ENCODE measurements at places on chromosomes 1 and 21. TPM values are rescaled to one million over a fixed set of nuclear protein-coding genes. Genes with fewer than 3 reads are reported as not detected.

GRCh38 chr1:10934150-10934818 is 78.2 kb upstream of the TARDBP start:
- H3K27me3 ChIP-seq = no peaks in the 10 kb centered on the region
- no peaks in the 10 kb centered on the region for H3K36me3 ChIP-seq
- DNase-seq = no peak
- no peaks in the 10 kb centered on the region for H3K4me1 ChIP-seq
- H3K27ac ChIP-seq = no peak overlapping the region

Gene SLC35F3
- not detected for total RNA-seq

Gene KRTAP6-3
- total RNA-seq = not detected

DNA sequence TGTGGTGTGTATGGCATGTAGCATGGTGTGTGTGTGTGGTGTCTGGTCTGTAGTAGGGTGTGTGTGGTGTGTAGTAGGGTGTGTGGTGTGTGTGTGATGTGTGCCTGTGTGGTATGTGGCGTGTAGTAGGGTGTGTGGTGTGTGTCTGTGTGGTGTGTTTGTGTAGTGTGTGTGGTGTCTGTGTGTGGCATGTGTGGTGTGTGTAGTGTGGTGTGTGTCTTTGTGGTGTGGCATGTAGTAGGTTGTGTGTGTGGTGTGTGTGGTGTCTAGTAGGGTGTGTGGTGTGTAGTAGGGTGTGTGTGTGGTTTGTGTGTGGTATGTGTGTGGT is 85.5 kb downstream of the SYT2 start:
- no peak for DNase-seq
- H3K27me3 ChIP-seq = no peaks in the 10 kb centered on the region
- H3K4me3 ChIP-seq = no peak overlapping the region
- H3K4me1 ChIP-seq = peaks cover 34% of the 10 kb centered on the region

- no peak overlapping the region for H3K4me3 ChIP-seq
- no peak overlapping the region for H3K27ac ChIP-seq
- no peaks in the 10 kb centered on the region for H3K36me3 ChIP-seq
- no peaks in the 10 kb centered on the region for H3K4me1 ChIP-seq
- DNase-seq = no peak
Measured at GRCh38 chr1:41449326-41449921, 35.1 kb downstream of the EDN2 start.

Gene VAV3
- 0.49 TPM for total RNA-seq

- H3K27ac ChIP-seq = no peak overlapping the region
- H3K4me1 ChIP-seq = no peaks in the 10 kb centered on the region
- no peak for DNase-seq
- H3K4me3 ChIP-seq = no peak overlapping the region
- no peaks in the 10 kb centered on the region for H3K36me3 ChIP-seq
Measured at GRCh38 chr1:58441699-58442098, 104.8 kb downstream of the OMA1 start.

Gene COL24A1
- total RNA-seq = not detected

- no peaks in the 10 kb centered on the region for H3K36me3 ChIP-seq
- H3K27me3 ChIP-seq = no peaks in the 10 kb centered on the region
- DNase-seq = no peak
Measured at GRCh38 chr1:24424207-24424606, 8.6 kb downstream of the NIPAL3 start.

Gene ADAM30
- not detected for total RNA-seq

GRCh38 chr1:63710761-63711380 is 62.9 kb upstream of the ROR1 start:
- no peak for DNase-seq
- H3K36me3 ChIP-seq = no peaks in the 10 kb centered on the region

Gene CYP4B1
- 57.3 TPM for total RNA-seq

DNA sequence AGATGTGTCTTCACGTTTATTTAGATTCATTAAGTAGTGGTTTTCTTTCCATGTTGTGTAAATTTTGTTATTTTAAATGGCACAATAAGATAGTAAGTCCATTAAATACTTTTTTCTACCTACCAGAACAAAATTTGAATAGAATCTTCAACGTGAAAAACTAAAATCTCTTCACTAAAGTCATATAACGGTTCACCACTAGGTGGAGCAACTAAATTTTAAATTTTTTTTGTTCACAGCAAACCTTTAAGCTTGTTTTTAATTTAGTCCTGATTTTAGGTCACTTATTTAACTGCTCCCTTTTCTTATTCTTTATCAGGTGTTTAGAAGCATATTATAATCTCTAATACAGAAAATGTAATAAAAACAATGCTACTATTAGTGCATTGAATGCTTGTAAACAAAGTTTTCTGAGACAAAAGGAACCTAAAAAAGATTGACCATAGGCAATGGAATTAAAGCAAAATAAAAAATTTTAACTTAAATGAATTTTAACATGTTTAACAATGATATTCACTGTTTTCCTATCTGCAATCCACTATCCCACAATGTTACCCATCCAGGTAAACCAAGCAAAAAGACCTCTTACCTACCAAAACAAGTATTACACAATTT is 28.3 kb upstream of the PKN2 start:
- no peak overlapping the region for H3K27ac ChIP-seq
- no peaks in the 10 kb centered on the region for H3K36me3 ChIP-seq
- H3K4me1 ChIP-seq = no peaks in the 10 kb centered on the region
- DNase-seq = no peak
- H3K27me3 ChIP-seq = no peaks in the 10 kb centered on the region

Gene CACNA1E
- total RNA-seq = 0.05 TPM

GRCh38 chr1:153246018-153246417 is 13.5 kb upstream of the LORICRIN start:
- no peak overlapping the region for H3K4me3 ChIP-seq
- no peaks in the 10 kb centered on the region for H3K27me3 ChIP-seq
- no peaks in the 10 kb centered on the region for H3K4me1 ChIP-seq
- no peak for DNase-seq
- no peaks in the 10 kb centered on the region for H3K36me3 ChIP-seq

Gene KIAA0040
- 17.5 TPM for total RNA-seq

Data from gastrocnemius medialis (tissue), 4 donors.